Stimulated activated CD8-positive, alpha-beta memory T cell treated with anti-CD3 and anti-CD28 coated beads, Interleukin-2, amount 100 ng/mL, for 1 hour (primary cell): ENCODE measurements at places on chromosomes 6 and 20.
A peak's percentile ranks its signal among the peaks of the same experiment; 100 is the strongest.

DNA sequence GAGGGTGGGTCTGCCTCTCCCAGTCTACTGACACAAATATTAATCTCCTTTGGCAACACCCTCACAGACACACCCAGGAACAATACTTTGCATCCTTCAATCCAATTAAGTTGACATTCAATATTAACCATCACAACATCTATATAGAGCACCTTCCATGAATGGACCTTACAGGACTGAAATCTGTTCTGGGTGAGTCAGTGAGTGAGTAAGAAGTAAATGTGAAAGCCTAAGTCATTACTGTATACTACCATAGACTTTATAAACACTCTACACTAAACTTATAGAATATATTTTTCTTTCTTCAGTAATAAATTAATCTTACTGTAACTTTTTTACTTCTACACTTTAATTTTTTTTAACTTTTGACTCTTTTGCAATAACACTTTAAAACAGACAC lies 993.8 kb upstream of the MAP3K7 start:
- no peak for DNase-seq

- peak; percentile 40 for DNase-seq
Measured at GRCh38 chr6:29632789-29633533, at the start of gene GABBR1. GABBR1 (minus strand) TSS chr6:29633183; CDS start chr6:29632385, 798 bp downstream.

DNA sequence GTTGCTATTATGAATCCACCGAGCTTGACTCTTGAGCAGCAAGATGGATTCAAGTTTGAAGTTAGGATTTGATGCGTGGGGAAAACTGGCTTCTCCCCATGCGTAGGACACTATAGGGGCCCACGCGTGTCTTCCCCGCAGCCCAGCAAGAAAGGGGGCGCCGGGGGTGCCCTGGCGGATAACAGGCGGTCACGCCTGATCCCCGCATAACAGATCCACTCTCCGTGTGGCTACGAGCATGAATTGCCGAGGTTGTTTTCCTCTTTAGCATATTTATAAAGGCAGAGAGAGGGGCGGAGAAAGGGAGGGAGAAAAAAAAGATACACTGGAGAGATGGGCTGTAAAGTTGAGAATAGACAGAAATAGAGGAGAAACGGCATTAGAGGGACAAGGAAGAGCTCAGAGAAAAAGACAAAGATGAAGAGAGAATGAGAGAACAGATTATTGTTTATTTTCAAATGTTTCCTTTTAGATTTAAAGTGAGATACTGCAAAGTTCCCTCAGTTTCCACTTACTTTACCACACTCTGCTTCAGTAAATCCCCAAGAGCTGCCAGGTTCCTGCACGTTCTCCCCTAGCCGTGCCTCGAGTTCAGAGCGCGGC lies 32.0 kb downstream of the TFAP2A start:
- DNase-seq, result no peak

- no peak for DNase-seq
Measured at GRCh38 chr20:55741801-55742200, 263.5 kb downstream of the CBLN4 start.
